H9 (cell line): ENCODE measurements at places on chromosomes 7 and 10. TPM values are rescaled to one million over a fixed set of nuclear protein-coding genes. Genes with fewer than 3 reads are reported as not detected.

Gene OR9A2
- total RNA-seq = not detected in 2 replicates

- no peak for DNase-seq
These were observed 37.7 kb upstream of the INSIG1 start for GRCh38 chr7:155259866-155260497.

Gene CPA4
- total RNA-seq = not detected in 2 replicates

Gene CLEC5A
- not detected in 2 replicates for total RNA-seq

- no peak for DNase-seq
These were observed 107.5 kb downstream of the TNS3 start for GRCh38 chr7:47474211-47474936.

DNA sequence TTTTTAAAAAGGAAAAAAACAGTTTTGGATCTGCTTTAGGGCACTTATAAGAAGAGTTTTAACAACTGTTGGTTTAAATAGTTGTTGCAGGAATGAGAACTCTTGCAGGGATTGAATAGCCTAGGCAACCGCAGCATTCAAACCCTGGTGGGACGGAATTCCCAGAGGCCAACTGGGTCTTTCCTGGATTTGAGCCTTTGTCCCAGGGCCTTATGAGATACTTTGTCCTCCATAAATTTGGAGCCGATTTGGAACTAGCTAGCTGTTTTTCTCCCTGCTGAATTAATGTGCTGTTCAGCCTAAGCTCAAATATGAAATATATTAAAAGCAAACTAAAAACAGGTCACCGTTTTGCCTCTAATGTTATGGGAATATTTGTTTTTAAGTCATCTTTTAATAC lies 109.6 kb downstream of the LRMDA start:
- no peak for DNase-seq

GRCh38 chr7:18320971-18321567 lies 174.5 kb upstream of the HDAC9 start:
- no peak for DNase-seq

Gene ADRA2A
- total RNA-seq = 1.4 and 1.5 TPM in 2 replicates

DNA sequence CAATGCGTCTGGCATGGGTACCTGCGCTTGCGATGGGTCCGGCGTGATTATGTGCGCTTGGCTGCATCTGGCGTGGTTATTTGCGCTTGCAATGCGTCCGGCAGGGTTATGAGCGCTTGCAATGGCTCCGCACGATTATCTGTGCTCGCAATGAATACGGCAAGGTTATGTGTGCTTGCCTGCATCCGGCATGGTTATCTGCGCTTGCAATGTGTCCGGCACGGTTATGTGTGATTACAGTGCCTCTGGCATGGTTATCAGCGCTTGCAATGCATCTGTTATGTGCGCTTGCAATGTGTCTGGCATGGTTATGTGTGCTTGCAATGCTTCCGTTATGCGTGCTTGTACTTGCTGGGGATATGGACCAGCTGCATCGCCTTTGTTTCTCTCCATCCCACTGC lies 37.7 kb downstream of the RBAK start:
- DNase-seq = no peak

Gene SRI
- 136 and 137 TPM in 2 replicates for total RNA-seq

GRCh38 chr10:18582803-18583202 lies 68.6 kb downstream of the NSUN6 start:
- no peak for DNase-seq

Gene CNOT4
- total RNA-seq = 23.5 and 27.4 TPM in 2 replicates

DNA sequence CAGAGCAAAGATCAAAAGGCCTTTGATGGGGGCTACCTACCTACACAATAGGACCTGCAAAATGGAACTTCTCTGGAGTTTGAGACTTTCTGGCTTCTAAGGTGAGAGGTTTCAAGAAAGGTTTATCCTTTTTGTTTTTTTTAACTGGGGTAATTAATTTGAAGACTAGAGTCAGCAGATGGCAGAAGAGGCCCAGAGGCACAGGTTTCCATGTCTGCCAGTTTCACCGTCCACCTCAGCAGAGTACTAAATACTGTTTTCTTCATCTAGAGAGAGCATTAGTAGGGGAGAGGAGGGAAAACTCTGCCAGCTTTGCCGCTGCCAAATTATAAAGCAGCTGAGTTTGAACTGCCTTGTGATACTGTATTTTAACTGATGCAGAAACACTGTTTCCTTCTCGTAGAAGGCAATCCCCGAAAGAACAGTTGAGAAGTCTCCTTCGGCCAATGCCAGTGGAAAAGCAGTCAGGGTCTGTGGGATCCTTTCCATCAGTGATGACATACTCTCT lies 138.7 kb downstream of the SLC25A13 start:
- no peak for DNase-seq

Gene LIPM
- total RNA-seq = not detected in 2 replicates

DNA sequence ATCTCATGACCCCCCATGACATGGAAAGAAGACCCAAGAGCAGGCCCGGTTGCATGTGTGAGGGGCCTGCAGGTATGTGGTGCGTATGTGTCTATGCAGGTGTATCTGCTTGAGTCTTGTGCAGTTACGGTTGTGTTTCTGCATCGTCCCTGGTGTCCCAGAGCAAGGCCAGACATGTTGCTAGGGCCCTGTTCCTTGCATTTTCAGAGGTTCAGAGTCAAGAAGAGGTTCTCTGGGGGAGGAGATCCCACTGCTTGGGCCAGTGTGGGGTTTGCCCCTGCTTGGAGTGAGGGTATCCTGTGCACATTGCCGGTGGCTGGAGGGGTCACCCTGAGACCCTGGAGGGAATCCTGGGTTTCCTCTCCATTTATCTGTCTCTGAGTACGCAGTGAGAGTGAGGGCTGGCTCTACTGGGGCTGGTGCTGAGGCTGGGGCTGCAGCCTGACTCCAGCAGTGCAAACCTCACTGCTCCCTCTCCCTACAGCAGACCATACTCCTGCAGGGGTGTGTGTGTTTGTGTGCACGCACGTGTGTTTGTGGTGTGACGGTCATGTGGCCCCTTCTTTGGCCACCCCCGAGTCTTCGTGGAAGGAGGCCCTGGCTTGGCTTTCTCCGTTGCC lies 4.1 kb downstream of the TRIM8 start:
- no peak for DNase-seq

GRCh38 chr10:96022739-96023138 lies 20.6 kb upstream of the CCNJ start:
- DNase-seq = no peak

DNA sequence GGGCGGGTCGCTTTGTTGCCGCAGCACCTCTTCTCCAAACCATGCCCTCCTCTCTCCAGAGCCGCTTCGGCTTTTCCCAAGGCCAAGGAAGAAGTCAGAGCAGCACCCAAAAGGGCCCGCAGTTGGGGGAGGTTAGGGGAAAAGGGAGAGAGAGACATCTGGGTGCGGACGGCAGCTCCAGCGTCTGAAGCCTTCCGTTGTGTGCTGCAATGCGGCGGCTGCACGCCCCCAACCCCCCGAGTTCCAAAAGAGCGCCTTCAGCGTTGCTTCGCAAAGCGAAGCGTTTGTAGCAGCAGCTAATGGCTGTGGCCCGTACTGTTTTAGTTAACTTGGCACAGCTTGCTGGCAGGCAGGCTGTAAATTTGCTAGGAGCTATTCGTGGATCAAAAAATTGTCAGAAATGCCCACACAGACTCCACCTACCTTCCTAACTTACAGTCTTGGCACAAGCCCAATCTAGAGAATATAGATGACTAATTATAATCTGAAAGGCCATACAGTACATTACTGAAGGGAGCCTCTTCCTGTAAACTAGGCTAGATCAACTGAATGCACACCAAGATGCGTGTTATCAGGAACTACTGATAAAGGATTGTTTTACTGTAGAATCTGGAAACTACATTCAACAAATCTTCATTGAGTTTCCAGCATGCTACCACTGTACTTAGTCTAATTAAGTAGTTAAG lies 1.1 kb upstream of the KBTBD2 start:
- DNase-seq = peak; percentile 46

GRCh38 chr10:10403762-10404161 lies 613.9 kb upstream of the CELF2 start:
- DNase-seq = no peak

DNA sequence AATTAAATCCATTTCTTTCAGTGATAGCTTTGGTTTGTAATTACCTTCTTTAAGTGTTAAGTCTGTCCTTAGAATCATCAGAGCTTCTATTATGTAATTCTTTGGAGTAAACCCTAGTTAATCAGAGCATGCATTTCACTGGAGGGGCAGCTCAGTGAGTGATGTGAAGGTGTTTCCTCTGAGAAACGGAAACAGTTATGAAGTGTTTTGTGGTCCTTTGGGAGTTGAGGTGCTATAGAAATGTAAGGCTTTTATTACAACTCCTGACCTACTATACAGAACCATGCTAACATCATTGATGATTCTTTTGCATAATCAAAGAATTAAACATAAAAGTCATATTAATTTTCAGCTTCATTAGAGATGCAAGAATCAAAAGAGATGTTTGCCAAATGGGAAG lies 141.5 kb downstream of the EXOC4 start:
- DNase-seq = no peak

DNA sequence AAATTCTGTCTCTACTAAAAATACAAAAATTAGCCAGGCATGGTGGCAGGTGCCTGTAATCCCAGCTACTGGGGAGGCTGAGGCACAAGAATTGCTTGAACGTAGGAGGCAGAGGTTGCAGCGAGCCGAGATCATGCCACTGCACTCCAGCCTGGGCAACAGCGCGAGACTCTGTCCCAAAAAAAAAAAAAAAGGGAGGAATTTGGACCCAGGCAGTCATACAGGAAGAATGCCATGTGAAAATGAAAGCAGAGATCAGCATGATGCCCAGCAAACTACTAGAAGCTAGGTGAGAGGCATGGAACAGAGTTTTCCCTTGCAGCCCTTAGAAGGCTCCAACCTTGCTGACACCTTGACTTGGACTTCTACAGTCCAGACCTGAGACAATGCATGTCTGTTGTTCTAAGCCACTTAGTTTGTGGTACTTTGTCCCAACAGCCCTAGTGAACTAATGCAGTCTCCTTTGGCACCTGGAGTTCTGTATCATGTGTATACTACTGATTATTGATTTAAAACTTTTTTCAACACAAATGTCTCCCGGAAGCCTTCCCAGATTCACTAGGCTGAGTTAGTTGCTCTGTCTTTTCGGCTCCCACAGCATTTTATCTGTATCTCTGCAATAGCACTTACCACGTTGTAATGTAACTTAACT lies 10.2 kb upstream of the BAG3 start:
- no peak for DNase-seq

GRCh38 chr10:76287856-76288255 lies 856.4 kb downstream of the LRMDA start:
- DNase-seq = no peak

- DNase-seq = no peak
These were observed 413.3 kb upstream of the DPP6 start for GRCh38 chr7:153638821-153639435.

- DNase-seq = no peak
These were observed 68.0 kb upstream of the KLF6 start for GRCh38 chr10:3853016-3853415.

DNA sequence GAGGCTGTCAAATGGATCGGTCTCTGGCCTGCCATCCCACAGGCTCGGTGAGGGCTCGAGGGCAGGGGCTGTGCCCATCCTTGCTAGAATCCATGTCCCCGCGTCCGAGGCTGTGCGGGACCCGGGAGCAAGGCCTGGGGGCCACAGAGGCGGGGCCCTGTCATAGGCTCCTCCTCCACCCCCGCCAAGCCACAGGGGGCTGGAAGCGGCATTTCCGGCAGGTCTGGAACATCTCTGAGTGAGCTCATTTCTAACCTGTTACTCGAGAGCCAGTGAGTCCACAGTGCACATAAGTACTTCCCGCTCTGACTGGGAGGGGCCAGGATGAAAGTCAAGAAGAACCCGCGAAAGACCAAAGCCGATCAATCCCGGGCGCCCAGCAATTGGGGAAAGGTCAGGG lies 57.6 kb downstream of the NKX6-2 start:
- no peak for DNase-seq

DNA sequence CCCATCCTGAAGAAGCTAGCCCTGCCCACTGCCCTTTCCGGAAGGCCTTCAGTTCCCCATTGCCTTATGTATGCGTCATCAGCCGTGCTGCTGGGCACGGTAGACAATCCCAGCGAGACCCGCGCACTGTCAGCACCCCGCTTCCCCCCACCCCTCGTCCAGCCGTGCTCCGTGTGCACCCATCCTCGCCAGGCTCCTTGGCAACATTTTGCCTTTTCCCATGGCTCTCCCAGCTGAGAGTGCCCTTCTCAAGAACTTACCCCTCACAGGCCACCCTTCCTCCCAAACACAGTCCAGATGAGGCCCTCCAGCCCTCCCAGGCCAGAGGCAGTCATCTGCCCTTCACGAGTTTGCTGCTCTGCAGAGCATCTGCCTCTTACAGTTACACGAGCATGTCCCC lies 633.8 kb upstream of the FOXK1 start:
- no peak for DNase-seq

Gene ST8SIA6
- total RNA-seq = 0.33 and 0.37 TPM in 2 replicates

Gene ZNF365
- 0.46 and 0.59 TPM in 2 replicates for total RNA-seq

DNA sequence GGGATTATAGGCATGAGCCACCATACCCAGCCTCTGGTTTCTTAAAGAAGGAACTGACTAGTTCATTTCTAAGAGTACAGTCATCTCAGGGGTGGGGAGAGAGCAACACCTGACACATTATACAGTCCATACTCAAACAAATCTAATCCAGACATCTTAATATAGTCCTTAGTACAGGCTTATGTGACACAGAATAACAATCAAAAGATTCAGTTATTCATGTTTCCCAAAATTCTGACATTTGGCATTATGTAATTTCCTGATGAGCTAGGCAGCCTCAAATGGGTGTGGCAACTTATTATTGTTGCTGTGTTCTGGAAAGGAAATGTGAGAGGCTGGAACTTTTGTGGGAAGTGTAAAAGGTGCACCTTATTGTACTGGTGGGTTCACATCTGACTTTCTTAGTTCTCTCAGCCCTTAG lies 116.3 kb downstream of the WDFY4 start:
- no peak for DNase-seq

DNA sequence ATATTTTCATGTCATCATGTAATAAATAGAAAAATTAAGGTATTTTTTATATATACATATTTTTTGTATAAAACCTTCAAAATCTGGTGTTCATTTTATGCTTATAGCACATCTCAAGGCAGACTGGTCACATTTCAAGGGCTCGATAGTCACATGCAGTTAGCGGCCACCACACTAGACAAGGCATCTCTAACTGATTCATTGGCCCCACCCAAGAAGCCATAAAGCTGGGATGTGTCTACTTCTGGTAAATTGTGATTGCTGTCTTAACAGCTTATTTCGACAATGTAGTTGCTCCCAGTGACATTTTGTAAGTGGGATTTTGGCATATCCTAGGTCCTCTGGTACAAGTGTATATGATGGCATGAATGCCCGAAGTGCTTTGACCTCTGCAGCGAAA lies 168.7 kb downstream of the FRMD4A start:
- no peak for DNase-seq

Gene ODAD2
- 2.8 and 4.5 TPM in 2 replicates for total RNA-seq

- no peak for DNase-seq
These were observed 80.7 kb upstream of the DUSP5 start for GRCh38 chr10:110416776-110417711.

DNA sequence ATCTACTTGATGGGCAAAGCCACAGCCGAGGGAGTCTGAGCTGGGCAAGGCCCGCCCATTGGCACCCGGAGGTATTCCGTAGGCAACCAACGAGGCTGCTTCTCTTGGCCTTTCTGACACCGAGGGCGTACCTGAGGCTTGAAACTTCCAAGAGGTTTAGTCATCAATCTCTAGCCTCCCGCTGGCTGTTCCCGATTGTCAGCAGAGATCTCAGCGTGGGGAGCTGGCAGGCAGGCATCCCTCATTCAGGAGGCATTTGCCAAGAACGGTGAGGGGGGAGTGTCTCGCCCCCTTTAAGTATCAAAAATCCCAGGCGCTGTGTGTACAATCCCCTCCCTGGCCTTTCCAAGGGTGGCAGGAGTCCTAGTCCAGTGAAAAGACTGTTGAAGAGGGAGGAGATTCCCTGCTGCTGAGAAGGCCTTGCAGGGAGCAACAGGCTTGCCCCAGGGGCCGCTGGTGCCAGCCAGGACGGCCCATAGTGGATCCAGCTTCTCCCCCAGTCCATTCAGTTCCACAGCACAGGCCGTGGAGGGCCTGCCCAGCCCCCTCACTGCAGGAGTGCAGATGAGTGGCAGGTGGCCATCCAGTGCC lies 39.7 kb downstream of the OAT start:
- no peak for DNase-seq
